ENCODE measurements at places on chromosomes 16 and 17. TPM values are rescaled to one million over a fixed set of nuclear protein-coding genes. Genes with fewer than 3 reads are reported as not detected.

Gene MT3
- not detected for total RNA-seq

Gene ABCA8
- total RNA-seq = 5.4 TPM

Gene LGALS9C
- total RNA-seq = not detected

Gene HID1
- 0.45 TPM for total RNA-seq

Gene KNOP1
- total RNA-seq = 7.6 TPM

Gene LHX1
- not detected for total RNA-seq

Gene ANKFY1
- 13.1 TPM for total RNA-seq

Gene RGS11
- total RNA-seq = 0.17 TPM

Gene SCIMP
- total RNA-seq = not detected

Gene CCDC154
- under 0.01 TPM for total RNA-seq

Gene HSD11B2
- not detected for total RNA-seq

Gene TP53TG3
- total RNA-seq = not detected

Gene CMTM4
- 5.6 TPM for total RNA-seq

Gene NR1D1
- total RNA-seq = 1.3 TPM

Gene CRHR1
- not detected for total RNA-seq

Measured in bronchus fibroblast of lung (primary cell).